ENCODE measurements at places on chromosomes 16 and 17. TPM values are rescaled to one million over a fixed set of nuclear protein-coding genes. Genes with fewer than 3 reads are reported as not detected.

The TEKT5 gene
- polyA plus RNA-seq: 0.19 TPM

DNA sequence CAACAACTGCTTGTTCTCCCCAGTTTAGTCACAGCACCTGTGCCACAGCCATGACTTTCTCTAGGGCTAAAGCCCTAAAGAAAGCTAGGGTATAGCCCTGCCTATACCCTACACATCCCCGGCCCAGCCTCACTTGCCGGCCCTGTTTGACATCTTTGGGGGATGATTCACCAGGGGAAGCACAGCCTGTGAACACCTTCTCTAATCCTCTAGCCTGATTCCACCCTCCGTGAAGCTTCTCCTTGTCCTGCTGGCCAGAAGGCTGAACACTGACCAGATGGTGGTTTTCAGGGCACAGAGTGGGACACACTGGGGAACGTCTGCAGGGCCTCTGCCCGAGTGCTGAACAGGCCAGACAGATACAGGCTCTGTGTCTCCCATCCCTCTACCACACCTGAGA, 6.0 kb downstream of the CLEC16A start:
- DNase-seq: no peak

The RAB11FIP4 gene
- 1.5 TPM for polyA plus RNA-seq

DNA sequence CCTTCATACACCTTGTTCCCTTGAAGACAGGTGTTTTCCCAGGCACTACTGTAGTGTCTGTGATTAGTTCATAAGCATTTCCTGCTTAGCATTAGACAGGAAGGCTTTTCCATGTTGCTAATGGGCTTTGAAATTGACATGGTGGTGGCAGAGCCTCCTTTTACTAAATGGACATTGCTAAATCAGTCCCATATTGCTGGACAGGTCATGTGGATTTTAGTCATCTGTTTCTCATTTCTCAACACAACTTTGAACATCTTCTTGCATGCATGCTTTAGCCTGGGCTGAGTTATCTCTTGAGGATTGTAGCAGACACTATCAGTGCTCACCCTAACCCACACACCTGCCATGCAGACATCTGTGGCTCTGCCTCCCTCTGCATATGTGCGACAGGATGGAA, 13.7 kb upstream of the BCO1 start:
- no peak for DNase-seq

GRCh38 chr17:64212122-64212521, 50.9 kb downstream of the TEX2 start:
- DNase-seq: no peak

DNA sequence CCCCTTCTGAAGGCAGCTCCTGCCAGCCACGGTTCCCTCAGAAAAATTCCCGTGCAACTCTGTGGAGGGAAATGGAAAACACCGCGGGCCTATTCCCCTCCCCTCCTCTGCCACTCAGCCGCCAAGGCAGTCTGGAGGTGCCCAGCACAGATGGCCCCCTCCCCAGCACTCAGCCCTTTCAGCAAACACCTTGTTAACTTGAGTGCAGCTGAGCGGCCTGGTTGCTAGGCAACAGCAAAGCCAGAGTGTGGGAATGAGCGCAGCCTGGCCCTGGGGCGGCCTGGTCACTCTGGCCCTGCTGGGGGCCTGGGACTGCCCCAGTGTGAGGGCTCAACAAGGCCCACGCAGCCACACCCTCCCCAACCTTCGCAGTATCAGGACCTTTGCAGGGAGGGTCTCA, 32.8 kb downstream of the CACNA1G start:
- DNase-seq: no peak

DNA sequence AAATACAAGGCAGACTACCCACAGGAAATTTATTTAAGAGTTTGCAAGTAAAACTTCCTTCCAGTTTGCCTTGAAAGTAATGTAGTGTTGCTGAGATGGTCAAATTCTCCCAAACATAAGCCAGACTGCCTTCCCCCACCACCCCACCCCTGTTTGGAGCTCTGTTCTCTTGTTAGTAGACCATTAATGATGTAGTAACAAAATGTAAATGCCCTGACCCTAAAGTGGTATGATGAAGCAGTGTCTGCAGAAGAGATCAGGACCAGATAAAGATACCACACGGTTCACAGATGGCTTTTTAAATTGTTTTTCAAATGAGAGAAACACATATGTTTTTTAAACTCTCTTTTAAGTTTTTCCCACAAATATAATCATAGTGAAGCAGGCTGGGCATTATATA, 136.4 kb upstream of the TMEM97 start:
- DNase-seq: no peak

The KRTAP4-4 gene
- not detected for polyA plus RNA-seq

GRCh38 chr17:5508810-5509209, 22.4 kb downstream of the MIS12 start:
- DNase-seq: no peak

DNA sequence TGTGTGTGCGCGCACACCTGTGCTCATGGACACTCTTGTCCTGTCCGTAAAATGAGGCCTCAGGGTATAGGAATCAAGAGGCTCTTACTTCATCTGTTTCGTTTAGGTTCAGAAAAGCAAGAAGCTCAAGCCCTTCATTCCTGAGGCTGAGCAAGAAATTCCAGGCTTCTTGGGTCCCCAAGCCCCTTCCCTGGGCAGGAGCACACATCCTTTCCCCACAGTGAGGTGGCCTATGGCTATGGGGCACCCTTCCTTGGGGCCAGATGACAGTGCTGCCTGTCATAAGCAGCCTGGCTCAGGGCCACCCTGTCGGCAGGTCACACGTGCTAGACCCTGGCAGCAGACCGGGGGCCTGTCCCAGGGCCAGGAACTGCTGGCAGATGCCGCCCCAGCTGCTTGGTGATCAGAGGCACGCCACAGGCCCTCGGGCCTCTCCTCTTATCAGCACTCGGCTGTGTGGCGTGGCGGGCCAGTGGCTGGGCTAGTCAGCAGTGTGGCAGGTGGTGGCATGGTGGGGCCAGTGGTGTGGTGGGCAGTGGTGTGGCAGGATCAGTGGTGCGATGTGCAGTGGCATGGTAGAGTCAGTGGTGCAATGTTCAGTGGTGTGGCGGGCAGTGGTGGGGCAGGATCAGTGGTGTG, 50.2 kb downstream of the NKD1 start:
- DNase-seq: no peak

GRCh38 chr17:49471769-49472168, 23.3 kb upstream of the NGFR start:
- no peak for DNase-seq

DNA sequence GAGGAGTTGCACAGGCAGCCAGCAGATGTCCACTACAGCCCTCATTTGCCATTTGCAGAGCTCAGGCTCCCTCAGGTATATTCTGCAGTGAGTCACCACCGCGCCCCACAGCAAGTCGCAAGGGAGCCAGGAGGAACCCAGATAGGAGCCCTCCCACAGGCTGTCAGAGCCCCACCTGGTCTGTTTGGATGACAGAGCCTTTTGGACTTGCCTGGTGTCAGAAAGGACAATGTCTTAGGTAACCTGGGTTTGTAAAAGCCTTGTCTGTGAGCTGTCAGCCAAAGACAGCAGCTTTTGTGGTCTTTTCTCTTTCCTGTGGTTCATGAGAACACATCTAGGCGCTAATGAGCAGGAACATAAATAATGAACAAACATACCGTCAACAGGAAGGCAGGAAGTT, 70.9 kb downstream of the GNAO1 start:
- no peak for DNase-seq

GRCh38 chr17:81031566-81032550, 3.1 kb upstream of the BAIAP2 start:
- DNase-seq: no peak

The TNFSF13 gene
- polyA plus RNA-seq: 22.3 TPM

GRCh38 chr16:75433732-75434413, 570 bp upstream of the CFDP1 start:
- DNase-seq: peak; percentile 88

DNA sequence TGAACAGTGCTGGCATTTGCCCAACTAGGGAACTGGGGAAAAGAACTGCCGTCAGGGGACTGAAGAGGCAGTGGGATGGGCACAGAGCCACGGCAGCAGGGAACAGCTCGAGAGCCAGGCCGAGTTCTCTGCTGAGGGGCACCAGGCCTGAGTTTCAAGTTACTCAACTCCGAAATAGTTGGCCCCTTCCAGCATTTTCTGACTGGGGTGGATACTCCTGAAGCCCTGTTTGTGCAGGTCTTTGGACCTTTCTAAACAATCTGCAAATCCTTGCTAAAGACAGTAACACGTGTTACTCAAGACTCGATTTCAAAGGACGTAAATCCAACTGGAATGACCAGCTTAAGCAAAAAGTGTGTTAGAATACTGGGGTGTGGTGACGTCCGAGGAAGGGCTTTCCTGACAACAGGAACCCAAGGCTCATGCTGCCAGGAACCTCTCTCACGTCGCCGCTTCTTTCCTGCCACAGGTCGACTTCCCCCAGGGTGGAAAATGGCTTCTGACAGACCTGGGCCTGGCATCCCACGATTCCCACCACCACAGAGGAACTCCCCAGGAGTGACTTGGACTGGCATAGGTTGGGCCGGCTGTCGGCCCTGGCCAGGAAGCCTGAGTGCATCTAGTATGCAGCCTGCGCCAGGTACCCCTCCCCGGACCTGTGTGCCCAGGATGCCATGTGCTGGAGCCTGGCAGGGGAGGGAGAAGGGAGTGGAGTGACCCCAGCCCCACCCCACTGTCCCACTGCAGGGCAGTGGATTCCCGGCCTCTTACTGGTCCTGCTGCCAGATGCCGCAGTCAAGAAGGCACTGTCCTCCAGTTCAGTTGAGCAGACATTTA, 71.9 kb downstream of the N4BP1 start:
- DNase-seq: no peak

GRCh38 chr16:58348986-58349385, 43.3 kb upstream of the GINS3 start:
- no peak for DNase-seq

DNA sequence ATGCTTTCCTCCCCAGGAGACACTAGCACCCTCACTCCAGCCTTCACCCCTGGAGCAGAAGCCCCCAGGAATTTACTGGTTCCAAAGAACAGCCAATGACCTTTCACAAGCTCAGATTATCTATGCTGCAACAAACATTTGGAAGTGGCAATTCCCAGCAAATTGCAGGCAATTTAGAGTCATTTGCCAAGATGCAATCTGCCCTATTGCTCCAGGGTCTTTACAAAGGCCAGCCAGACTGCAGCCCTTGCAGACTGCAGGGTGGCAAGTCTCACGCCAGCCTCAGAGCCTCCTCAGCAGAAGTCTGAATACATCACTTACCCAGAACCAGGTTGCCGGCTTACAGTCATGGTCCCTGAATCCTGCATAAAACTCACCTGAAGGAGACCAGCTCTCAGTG, 21.8 kb downstream of the AXIN1 start:
- DNase-seq: no peak

The HSD17B2 gene
- 83.2 TPM for polyA plus RNA-seq

The AANAT gene
- not detected for polyA plus RNA-seq

The DPEP3 gene
- polyA plus RNA-seq: 0.09 TPM

The INPP5K gene
- 37.2 TPM for polyA plus RNA-seq

GRCh38 chr16:8648877-8649276, 25.5 kb upstream of the ABAT start:
- no peak for DNase-seq

- no peak for DNase-seq
These were observed 4.0 kb downstream of the CMTM3 start for GRCh38 chr16:66608241-66609138.

The CIBAR2 gene
- not detected for polyA plus RNA-seq

GRCh38 chr16:47600376-47600775, 139.2 kb downstream of the PHKB start:
- DNase-seq: no peak

The KRT14 gene
- polyA plus RNA-seq: 0.14 TPM

- DNase-seq: no peak
These were observed 11.3 kb downstream of the CACNG4 start for GRCh38 chr17:66975614-66976378.

DNA sequence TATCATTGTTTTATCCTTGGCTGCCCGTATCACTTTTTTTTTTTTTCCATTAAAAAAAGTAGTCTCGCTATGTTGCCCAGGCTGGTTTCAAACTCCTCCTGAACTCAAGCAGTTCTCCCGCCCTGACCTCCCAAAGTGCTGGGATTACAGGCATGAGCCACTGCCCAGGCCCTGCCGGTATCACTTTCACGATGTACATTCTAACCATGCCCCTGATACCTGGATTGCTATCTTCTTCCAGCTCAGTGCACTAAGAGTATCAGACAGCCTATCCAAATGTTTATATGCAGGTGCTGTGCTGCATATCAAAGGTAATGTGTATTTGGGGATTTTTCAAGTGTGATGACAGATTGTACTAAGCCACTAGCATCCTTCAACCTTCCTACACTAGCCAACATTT, 14.2 kb downstream of the MOSMO start:
- no peak for DNase-seq

The KCNH4 gene
- 0.49 TPM for polyA plus RNA-seq

The HS3ST6 gene
- 1.6 TPM for polyA plus RNA-seq

DNA sequence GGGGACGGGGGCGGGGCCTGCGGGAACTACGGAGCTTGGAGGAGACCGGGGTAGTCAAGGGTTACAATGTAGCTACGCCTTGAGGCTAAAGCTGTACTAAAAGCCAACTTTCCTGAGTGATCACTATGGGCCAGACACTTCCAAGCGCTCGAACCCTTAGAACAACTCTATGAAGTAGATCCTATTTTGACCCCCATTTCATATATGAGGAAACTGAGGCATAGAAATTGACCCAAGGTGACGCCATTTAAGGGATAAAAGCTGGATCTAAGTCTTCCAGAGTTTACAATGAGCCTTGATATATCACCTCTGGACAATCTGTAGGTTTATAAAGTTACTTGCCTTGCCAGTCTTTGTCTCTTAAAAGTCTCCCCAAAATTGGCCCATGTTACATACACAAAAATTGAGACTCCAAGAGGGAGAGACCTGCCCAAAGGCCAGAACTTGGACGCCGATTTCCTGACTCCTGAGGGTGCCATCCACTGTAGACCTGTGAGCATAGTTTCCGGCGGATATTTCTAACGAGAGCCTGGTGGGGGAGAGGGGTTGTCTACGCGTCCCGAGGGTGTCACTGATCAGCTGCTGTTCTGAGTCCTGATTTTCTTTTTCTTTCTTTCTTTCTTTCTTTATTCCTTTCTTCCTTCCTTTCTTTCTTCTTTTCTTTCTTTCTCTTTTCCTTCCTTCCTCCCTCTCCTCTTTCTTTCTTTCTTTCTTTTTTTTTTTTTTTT, 555 bp upstream of the NCBP3 start:
- no peak for DNase-seq

GRCh38 chr16:55037046-55037445, 106.4 kb downstream of the IRX5 start:
- no peak for DNase-seq

The TP53TG3D gene
- polyA plus RNA-seq: 0.25 TPM

DNA sequence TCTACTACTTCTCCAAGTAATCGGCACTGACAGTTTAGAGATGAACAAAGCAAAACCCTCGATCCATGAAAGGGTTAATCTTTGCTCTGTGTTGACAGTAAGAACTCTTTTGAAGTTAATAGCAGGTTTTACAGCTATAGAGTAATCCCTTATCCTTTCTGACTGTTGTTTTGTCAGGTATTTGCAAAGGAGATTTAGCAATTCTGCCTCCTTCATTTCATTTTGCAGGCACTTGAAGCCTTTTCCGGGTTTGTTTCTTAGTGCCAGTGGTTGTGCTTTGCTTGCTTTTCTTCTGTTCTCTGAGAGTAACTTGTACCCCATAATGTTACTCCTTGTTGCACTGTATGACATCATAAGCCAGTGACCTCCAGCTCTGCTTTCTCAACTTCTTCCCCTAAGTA, 64.5 kb downstream of the TANGO6 start:
- no peak for DNase-seq

GRCh38 chr17:58327363-58328194, 1.0 kb downstream of the TSPOAP1 start:
- no peak for DNase-seq
